ENCODE measurements at places on chromosomes 2 and 18.
A peak's percentile ranks its signal among the peaks of the same experiment; 100 is the strongest.

DNA sequence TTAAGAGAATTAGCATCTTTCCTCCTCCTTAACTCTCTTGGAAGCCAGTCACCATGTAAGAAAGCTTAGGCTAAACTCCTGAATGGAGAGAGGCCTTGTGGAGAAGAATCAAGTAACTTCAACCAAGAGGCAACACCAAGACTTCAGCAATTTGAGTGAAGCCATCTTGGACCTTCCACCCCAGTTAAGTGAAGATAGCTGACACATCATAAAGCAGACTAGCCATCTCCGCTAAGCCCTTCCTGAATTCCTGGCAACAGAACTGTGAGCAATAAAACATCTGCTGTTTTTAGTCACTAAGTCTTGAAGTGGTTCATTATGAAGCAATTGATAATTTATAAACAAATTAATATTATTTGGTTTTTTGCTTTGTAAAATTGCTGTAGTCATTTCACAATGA, 1.5 kb upstream of the ZNF397 start:
- no peak for DNase-seq

- DNase-seq = no peak
These were observed 65.1 kb downstream of the PTGR3 start for GRCh38 chr18:75143851-75144250.

- DNase-seq = no peak
These were observed 208.4 kb upstream of the SMAD2 start for GRCh38 chr18:48138660-48139430.

- DNase-seq = no peak
These were observed 3.0 kb downstream of the SH2D6 start for GRCh38 chr2:85421260-85422071.

GRCh38 chr18:13720847-13721246, 5.5 kb downstream of the FAM210A start:
- no peak for DNase-seq

GRCh38 chr2:158484892-158485556, 28.3 kb downstream of the PKP4 start:
- DNase-seq = no peak

DNA sequence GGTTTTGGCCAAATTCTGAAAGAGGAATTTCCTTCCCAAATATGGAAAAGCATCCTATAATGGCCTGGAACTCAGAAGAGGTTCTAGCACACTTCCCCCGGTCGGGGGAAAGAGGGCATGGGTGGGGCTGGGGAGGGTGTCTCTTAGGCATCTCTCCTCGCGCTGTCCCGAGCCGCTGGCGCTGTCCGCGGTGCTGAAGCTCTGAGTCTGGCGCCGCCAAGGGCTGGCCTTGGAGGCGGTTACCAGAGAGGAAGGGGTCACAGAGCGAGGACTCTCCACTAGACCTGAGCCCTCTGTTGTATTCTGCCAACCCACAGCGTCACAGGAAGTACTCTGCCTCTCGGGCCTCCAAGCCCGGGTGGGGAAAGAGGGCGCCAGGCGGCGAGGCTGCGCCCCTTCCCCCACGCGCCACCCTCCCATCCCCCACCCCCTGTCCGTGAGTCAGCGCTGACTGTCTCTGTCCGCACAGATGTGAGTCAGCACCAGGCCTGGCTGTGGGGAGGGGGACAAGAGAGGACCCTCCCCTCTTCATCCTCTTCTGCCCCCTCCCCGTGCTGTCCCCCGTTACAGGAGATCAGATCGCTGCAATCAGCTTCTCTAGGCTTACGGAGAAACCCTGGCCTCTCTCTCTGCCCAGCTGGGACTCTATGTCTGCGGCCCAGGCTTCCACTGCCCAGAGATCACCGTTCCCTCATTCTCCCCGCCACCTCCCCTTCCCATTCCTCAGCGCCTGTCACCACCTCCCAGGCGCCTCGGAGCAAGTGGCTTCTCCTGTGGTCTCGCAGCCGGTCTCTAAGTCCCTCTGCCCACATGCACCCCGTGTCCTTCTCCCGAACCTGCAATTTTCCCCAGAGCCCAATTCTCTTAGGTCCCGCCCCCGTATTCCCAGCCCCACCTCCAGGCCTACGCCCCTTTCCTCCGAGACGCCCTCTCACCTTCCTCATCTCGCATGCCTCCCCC, 779 bp downstream of the PTPRN start:
- peak; percentile 74 for DNase-seq

DNA sequence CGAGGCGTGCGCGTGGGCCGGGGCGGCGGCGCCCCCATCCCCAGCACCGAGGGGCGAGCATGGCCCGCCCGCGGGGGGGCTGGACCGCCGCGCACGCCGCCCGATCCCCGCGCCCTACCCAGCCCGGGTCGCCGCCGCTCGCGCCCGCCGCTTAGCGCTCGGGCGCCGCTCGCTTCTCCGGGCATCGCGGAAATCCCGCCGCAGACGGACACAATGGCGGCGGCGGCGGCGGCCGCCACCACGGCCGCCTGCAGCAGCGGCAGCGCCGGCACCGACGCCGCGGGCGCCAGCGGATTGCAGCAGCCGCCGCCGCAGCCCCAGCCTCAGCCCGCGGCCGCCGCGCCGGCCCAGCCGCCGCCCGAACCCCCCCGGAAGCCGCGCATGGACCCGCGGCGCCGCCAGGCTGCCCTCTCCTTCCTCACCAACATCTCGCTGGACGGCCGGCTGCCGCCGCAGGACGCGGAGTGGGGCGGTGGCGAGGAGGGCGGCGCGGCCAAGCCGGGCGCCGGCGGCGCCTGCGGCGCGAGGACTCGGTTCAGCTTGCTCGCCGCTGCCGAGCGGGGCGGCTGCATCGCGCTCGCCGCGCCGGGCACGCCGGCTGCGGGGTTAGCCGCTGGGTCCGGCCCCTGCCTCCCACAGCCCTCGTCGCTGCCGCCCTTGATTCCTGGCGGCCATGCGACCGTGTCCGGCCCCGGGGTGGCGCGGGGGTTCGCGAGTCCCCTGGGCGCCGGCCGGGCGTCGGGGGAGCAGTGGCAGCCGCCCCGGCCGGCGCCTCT, 453 bp downstream of the CABLES1 start:
- DNase-seq = no peak

GRCh38 chr2:239289545-239289944, 111.3 kb downstream of the HDAC4 start:
- no peak for DNase-seq

- DNase-seq = no peak
These were observed 256.9 kb upstream of the DPP10 start for GRCh38 chr2:114185501-114185900.

- DNase-seq = no peak
These were observed 786.6 kb upstream of the RAB6C start for GRCh38 chr2:129192841-129193253.

DNA sequence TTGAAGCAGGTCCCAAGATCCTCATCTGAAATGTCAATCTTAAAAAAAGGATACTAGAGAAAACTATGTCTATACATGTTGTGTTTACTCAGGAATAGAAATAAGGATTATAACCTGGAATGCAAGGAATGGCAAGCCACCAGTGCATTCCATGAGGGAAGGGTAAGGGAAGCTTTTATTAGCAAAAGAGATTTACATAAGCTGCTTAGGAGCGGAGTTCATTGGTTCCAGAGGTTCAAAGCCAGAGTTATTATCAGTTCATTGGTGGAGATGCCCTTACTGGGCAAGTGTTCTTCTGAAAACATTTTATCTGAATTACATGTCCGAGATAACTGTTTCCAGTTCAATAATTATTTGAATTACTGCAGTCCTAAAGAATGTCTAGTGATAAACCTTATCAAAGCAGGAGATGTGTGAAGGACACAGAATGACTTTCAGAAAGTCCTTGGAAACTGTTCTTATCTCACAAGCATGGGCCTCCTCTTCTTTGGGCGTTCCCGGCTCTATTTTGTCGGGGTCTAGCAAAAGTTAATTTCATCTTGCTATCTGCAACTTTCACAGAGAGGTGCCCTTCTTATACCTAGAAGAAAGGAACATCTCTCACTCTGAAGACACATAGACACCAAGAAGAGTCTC, 23.5 kb downstream of the COMMD1 start:
- DNase-seq = no peak

DNA sequence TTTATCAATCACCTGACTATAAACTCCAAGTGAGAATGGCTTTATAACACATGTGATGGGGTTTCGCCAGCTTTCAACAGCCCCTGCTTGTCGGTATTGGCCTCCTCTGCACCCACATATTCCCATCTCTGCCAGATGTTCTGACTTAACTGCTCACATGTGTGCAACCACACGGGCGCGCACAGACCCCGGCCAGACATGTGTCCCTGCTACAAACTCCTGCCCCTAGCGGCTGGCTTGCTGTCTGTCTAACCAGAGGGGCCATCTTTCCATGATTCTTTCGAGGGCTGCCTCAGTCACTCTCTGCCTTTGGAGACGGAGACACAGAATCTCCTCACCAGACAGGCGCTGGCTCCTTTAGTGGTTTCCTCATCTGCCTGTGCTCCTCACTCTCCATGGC, 15.3 kb downstream of the STON1 start:
- no peak for DNase-seq

GRCh38 chr2:75705921-75706320, 4.8 kb downstream of the GCFC2 start:
- no peak for DNase-seq

- peak; percentile 36 for DNase-seq
These were observed 14.6 kb upstream of the NT5DC4 start for GRCh38 chr2:112706170-112706664.
